ENCODE measurements at places on chromosomes 3 and 15.

DNA sequence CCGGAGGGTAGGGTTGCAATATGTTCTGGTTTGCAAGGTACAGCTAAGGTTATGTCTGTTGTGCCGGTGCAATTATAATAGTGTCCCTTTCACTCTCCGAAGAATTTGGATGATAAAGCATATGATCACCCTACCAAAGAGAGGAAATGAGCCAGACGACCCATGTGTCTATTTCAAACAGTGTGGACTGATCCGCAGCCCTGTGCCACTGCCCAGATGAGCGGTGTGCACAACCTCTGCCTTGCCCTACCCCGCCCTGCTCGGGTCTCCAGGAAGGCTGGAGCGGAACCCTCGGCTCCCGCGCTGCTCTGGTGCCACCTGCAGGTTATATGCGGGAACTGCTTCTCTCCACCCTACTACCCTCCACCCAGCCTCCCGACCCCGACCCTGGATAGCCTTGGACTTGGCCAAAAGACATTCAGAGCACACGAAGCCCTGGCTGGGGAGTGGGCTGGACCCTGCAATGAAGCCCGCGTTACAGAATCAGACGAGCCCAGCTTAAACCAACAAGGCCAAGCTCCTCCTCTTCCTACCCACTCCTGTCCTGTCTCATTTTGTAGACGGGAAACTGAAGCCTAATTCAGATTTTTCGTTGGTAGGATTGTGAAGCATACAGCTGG, 68.4 kb upstream of the CHRNB4 start:
- peak; percentile 63 for DNase-seq

DNA sequence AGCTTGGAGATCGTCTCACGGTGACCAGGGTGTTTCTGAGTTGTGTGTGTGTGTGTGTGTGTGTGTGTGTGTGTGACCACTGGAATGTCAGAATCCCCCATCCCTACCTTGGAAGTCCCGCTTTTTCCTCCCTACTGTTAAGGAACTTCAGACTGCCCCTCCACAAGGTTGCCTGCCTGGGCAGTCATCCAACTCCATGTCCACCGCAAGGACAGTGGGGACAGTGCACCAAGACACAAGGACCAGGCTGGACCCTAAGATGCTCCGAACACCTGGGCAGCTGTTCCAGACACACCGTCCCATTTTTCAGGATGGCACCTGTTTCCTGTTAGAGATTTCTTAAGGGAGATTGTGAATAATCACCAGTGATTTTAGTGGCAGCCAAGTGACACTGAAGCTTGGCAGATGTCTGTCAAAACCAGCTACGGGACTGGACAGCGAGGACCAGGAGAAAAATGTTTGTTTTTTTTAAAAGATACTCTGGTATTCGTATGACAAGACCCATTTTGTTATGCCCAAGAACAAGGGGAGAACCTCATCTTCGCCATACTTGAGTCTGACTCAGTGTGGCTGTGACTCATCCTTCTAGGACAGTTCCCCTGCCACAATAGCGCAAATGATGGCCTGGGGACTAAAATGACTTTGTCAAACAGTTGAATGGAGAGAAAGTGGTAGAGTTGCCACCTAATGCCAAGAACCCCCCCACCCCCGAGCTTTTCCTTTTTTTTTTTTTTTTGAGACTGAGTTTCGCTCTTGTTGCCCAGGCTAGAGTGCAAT, 15.5 kb downstream of the PAQR9 start:
- peak; percentile 29 for DNase-seq

DNA sequence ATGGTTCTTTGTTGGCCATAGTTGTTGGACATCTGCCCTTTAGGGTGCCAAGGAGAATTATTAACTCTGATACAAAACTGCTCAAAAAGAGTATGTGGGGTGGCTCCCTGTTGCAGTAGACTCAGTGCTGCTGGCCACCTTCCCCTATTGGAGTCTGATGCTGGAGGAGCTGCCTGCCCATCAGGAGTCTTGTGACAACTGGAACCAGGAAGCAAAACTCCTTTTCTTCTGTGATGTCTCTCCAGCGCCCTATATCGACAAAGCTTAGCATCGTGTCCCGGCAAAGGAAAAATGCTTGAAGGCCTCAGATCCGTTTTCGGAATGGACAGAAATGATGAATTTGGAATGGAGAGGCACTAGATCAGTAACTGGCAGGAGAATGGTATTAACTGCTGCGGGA, 23.5 kb downstream of the PAK2 start:
- peak; percentile 34 for DNase-seq

GRCh38 chr15:98069256-98069655, 108.8 kb downstream of the ARRDC4 start:
- DNase-seq = no peak

DNA sequence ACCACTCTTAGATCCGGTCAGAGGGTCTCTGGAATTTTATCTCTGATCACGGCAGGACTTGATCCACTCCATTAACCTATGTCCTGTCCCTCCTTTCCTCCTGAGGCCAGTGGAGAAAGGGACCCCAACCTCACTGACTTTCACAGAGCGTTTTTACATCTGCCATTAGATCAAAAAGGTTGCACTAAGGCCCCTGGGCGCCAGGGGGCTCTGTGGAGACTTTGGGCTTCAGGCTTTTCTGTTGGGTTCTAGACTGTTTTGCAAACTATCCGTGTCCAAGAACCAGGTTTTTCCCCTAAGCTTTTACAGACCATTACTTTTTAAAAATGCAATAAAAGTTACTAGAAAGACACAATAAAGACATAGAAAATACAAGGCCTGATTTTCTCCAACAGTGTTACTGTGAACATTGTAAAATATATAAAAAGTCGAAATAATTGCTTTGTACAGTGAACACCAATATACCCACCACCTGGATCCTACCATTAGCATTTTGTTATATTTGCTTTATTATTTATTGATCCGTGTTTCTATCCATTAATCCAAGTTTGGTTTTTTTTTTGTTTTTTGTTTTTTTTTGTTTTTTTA, 159.7 kb downstream of the POLR2M start:
- peak; percentile 86 for DNase-seq

DNA sequence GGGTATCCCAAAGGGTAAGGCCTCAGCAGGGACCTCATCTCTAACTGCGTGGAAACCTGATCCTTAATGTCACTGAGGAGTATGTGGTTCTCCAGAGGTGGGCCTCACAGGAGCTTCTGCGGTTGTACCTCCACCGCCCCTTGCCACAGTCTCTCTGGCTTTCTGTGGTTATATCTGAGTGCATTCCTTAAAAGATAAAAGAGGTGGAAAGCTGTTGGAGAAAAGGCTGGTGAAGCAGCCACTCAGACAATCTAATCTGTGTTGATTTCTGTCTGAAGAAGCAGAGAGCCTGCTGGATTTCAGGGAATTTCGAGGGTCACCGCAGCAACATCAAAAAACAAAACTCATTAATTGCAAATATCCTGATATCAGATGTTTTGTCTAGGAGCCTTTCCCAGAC, 51.4 kb downstream of the SEMA6D start:
- DNase-seq = no peak

DNA sequence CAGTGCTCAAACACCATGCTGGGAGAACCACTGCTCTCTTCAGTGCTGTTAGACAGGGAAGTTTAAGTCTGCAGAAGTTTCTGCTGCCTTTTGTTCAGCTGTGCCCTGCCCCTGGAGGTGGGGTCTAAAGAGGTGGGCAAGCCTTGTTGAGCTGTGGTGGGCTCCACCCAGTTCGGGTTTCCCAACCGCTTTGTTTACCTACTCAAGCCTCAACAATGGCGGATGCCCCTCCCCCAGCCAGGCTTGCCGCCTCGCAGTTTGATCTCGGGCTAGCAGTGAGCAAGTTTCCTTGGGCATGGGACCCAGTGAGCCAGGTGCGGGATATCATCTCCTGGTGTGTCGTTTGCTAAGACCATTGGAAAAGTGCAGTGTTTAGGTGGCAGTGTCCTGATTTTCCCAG, 670.2 kb upstream of the ALCAM start:
- DNase-seq = no peak

DNA sequence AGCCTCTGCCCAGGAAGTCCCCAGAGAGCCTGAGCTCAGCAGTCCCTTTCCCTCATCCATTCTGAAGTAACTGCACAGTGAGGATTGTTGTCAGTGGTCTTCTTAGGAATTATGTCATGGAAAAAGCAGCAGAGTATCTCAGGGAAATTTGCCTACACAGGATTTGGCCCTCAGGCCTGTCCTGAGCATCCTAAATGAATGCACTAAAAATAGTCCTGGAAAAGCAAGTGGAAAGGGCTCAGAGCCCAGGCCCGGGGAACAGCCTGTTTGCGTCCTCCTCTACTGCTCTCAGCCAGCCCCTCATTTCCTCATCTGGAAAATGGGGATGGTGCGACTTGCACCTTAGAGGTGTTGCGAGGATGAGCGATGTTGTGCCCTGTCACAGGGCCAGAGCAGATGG, 21.6 kb downstream of the LYSMD4 start:
- DNase-seq = no peak

GRCh38 chr15:33311312-33311971, 675 bp downstream of the RYR3 start:
- DNase-seq = no peak

DNA sequence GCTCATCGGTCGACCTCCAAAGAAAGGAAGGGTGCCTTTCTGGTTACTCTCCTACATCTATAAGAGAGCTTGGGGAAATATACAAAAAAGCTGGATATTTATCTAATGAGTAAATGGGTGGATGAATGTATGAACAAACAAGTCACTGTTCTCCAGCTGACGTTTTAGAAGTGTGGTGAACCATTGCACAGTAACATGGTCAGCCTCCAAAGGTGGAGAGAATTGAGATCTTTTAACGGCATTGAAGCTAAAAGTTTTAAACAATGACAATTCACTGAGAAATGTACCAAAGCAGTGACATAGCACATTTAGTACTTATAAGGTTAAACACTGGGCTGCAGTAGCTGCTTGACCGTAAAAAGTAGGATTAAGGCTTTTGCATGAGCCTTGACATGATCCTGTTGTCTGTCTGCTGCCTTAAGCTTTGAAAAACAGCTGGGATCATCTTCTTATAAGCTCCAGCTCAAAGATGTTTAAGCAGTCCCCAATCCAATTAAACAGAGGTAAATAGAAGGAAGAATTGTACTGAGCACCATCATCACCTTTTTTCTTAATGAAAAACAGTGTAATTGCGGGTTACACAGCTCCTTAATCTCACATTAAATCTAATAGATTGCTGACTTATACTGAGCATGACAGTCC, 222.9 kb downstream of the WDR72 start:
- DNase-seq = no peak

DNA sequence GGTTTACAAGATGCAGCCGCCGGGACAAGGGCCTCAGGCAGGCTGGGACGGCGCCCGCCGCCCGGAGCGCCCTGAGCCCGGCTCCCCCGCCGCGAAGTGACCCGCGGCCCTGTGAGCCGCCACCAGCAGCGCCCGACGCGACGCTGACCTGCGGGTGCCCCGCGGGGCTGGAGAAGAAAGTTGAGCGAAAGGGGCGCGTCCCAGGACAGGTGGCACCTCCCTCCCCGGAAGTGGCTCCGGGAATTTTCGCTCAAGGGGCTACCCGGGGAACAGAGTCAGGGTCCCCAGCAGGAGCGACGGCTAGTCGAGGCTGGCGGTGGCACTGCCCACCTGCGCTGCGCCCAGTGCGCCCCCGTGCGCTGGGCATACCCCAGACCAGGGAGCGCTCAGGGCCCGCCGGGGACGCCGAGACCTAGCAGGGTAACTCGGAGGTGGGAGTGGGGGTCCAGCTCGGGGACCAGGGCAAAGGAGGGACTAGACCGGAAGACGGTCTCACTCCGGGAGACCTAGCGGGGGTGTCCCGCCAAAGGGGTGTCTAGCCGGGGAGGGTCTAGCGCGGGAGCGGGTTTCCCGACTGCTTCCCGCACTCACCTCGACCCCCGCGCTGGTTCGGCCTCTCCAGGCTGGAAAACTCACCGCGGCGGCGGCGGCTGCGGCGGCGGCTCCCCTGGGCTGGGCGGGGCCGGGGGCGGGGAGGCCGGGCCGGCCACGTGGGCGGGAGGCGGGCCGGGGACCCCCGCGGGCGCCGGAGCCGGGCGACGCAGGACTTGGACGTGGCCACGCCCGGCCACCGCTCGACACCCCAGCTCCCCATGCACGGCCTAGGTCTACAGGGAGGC, 18.4 kb downstream of the SPATA12 start:
- no peak for DNase-seq

DNA sequence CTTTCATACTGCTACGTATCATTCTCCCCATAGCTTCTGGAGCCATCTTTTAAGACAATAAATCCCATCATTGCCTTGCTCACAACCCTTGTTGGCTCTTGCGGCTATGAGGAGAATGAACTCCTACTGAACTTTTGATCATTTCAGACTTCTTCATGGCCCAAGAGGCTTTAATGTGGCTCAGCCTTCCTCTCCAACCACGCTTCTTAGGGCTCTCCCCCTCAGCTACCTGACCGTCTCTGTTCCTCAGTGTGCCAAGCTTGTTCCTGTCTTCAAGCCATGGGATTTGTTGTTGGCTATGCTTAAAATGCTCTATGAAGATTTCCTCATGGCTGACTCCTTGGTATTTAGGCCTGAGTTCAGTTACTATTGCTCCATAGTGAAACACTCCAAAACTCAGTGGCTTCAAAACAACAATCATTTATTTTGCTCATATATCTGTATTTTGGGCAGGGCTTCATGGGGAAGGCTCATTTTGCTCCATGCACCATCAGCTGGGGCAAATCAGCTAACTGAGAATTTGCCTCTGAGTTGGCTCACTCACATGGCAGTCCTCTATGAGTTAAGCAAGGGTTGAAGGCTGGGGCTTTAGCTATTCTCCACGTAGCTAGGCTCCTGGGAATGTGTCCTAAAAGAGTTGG, 47.5 kb downstream of the FOXL2 start:
- no peak for DNase-seq

GRCh38 chr3:53749448-53749847, 96.8 kb downstream of the CHDH start:
- peak; percentile 74 for DNase-seq

DNA sequence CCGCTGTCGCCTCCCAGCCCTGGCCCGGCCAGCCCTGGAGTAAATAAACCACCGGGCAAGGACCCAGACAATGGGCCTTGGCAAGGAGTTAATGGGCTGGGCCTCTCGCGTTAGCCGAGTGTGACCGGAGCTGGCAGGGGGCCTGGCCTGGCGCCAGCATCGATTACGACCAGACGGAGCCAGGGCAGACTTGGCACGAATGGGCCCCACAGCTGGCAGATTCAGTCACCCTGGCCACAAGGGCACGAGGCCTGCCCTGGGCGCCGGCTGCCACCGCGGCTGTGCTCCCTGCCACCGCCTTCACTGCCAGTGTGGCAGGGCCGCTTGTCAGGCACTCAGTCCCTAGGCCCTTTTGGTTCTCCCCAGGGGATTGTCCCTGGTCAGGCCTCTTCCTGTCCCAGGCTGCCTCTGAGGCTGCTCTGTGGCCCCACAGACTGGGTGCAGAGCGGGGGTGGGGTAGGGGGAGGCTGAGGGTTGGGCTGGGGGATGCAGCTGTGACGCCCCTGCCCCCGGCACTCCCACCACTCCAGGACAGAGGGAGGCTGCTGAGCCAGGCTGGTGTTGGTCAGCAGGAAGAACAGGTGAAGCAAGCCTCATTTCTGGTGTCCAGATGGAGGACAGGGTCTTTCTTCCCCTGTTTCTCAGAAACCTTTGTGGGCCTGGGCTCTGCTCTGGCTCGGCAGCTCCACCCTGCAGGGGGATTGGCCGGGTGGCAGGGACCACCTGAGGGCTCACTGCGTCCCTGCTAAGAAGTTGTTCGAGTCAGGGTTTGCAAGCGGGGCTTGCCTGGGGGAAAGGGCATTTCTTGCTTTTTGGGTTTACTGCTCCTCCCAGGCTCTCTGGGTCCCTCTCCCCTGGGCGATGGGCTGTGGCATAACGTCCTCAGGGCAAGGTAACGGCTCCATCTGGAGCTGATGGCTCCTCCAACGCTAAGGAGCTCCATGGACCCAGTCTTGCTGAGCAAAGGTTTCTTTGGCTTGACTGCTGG, 30.5 kb upstream of the SRP14 start:
- peak; percentile 11 for DNase-seq
